ENCODE measurements at places on chromosomes 7 and 10. TPM values are rescaled to one million over a fixed set of nuclear protein-coding genes. Genes with fewer than 3 reads are reported as not detected.

SNX10 gene
- 9.9 TPM for total RNA-seq

- DNase-seq, result no peak
These were observed 115.5 kb downstream of the LSMEM1 start for GRCh38 chr7:112596260-112596659.

DNA sequence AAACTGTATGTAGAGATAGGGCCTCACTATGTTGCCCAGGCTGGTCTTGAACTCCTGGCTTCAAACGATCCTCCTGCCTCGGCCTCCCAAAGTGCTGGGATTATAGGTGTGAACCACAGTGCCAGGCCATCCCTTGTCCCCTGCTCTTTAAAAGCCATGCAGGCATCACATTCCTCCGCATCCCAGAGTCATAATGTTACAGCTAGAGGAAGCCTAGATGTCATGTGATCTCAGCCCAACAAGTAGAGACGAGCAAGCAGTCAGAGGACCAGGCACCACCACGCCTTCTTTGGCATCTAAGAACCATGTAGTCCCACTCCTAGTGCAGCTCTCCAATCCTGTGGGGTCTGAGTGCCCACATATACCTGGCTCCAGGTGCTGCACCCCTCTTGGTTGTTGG is 13.1 kb downstream of the PODXL start:
- DNase-seq, result no peak

GRCh38 chr7:81433692-81434331 is 336.0 kb downstream of the HGF start:
- no peak for DNase-seq

GRCh38 chr10:119191881-119192280 is 13.3 kb upstream of the PRDX3 start:
- DNase-seq, result no peak

- no peak for DNase-seq
These were observed 33.0 kb downstream of the SH2B2 start for GRCh38 chr7:102319671-102320070.

- no peak for DNase-seq
These were observed 201.9 kb downstream of the BMPER start for GRCh38 chr7:34107276-34107675.

GRCh38 chr7:149637911-149638565 is 135.3 kb downstream of the ZNF467 start:
- DNase-seq, result no peak

C10orf71 gene
- not detected for total RNA-seq

- DNase-seq, result no peak
These were observed 12.8 kb upstream of the FFAR4 start for GRCh38 chr10:93553482-93554315.

DNA sequence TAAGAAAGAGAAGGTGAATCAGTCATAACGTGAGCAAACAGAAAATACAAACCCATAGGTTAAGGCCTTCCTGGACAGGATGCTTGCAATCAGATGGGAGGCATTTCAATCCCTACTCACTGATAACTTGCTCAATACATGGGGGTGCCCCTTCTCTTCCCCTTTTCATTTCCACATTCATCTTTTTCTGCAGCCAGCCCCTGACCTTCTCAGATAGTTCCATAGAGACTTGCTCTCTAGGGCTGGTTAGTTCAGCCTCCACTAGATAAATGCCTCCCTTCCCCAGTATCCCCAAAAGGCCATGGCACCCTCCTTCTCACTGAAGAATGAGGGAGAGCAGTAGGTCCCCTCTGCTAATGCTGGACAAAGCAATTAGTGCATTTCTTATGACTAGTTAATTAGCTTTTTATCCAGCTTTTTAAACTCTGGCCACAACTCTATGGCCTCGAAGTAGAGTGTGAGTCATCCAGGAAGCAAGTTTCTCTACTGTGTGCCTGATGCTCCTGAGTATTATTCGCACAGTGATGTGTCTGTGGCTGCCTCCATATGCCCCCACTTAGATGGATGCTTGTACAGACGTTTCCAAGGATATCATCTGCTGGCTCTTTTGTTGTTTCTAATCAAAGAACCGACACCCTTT is 12.7 kb downstream of the CHN2 start:
- DNase-seq, result no peak

Measured in H1 (cell line).